ENCODE measurements at places on chromosomes 6 and 20.

GRCh38 chr6:168120390-168121302, 41.6 kb upstream of the FRMD1 start:
- peak; percentile 8 for DNase-seq

DNA sequence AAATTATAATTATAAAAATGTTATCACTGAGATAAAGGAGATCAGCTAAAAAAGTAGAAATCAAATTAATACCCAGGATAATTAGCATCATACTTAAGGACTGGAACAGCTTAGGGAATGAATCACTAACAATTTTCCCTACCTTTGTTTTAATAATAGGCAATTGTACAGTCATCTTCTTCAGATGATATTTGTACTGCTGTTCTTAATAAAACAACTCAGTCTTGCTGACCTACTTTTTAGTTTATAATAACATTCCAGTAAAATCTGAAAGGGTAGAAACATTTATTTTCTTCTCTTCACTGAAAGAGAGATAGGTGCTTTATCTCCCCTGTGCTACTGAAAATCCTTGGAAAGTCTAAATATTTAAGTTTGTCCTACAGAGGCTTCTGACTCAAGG, 271.2 kb upstream of the THEMIS start:
- no peak for DNase-seq

GRCh38 chr6:37776566-37776965, 43.0 kb upstream of the ZFAND3 start:
- DNase-seq = no peak

DNA sequence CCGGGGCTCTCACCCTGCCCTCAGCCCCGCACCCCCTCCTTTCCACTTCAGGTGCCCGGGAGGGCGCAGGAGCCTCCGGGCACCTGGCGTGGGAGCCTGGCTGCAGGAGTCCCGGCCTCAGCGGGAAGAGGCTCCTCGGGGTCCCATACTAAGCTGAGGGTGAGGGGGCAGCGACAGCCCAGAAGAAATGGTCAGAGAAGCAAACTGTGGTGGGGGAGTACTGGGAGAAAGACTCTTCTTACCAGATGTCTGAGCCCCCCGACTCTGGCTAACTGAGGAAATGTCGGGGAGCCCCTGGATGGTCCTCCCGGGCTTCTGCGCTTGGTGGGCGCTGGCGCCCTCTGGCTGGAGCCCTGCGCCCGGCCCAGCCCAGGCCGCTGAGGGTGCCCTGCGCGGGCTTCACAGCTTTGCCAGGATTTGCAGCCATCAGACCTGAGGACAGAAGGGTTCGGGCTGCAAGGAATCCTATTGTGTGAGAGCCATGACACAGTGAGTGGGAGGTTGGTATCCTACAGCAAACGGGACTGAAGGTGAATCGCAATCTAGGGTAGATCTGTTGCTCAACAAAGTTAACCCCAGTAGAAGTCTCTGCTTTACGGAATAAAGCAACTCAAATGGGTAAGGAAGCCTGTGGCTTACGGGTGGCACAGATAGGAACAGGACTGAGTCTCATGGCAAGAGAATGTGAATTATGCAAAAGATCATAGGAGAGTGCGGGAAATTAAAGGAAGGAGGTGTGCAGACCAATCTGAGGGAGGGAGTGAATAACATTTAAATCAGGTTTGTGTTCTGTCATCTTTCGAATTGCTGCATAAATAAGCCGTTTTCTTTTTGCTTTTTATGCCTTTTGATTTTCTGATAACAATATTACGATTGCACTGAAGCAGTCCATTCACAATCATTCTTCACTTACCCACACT, 639 bp upstream of the RCAN2 start:
- DNase-seq = peak; percentile 78

DNA sequence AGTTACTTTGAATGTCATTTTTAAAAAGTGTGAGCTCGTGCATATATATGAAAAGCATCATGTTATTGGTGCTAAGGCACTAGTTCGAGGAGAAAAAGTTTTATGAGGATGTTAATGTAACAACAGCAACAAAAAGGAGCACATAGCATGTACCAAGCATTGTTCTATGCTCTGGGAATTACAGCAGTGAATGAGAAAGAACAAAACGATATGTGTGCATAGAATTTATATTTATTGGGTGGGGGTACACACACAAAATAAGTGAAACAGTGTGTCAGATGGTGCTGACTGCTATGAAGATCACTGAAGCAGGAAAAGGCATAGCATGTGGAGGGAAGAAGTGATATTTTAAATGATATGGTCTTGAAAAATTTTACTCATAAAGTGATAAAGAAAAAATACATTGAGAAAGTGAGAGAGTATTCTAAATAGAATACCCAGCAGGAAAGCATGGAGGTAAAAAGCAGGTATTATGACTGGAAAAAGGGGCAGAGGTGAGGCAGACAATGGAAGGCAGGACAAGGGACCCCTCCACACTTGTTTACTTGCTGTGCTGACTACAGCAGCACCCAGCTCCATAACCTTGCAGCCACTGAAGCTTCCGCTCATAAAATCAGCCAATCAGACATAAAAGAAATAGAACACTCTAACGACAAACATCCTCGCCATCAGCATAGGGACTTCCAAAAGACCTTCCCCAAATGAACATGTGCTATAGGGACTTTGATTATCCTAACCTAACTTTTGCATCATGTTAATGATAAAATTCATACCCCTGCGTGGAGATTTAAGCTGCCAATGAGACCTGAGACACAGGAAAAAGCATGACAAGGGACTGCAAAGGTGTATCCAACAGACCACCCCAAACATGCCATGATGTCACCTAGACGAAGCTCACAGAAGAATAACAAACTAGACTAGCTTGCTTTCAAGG, 119.9 kb downstream of the HFE start:
- no peak for DNase-seq

- DNase-seq = no peak
Measured at GRCh38 chr6:13288481-13288880, 39.9 kb downstream of the TBC1D7 start.

GRCh38 chr20:32991792-32992641, 12.2 kb downstream of the SUN5 start:
- no peak for DNase-seq

Measured in head of caudate nucleus (tissue), 42 donors.